NCI-H146 (cell line): ENCODE measurements at places on chromosomes 7 and 10.

GRCh38 chr10:95785942-95786669 lies 30.1 kb downstream of the ENTPD1 start:
- no peak for DNase-seq

DNA sequence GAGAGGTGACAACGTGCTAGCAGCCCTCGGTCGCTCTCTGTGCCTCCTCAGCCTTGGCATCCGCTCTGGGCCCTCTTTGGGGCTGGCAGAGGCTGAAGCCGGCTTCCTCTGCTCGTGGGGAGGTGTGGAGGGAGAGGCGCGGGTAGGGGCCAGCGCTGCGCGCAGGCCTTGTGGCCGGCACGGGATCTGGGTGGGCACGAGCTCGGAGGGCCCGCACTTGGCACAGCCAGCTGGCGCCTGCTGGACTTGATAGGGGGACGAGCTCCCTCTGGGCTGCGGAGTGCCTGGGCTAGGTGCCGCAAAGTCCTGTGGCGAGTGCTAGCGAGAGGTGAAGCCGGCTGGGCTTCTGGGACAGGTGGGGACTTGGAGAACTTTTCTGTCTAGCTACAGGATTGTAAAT lies 170.7 kb downstream of the EXOC4 start:
- no peak for DNase-seq

DNA sequence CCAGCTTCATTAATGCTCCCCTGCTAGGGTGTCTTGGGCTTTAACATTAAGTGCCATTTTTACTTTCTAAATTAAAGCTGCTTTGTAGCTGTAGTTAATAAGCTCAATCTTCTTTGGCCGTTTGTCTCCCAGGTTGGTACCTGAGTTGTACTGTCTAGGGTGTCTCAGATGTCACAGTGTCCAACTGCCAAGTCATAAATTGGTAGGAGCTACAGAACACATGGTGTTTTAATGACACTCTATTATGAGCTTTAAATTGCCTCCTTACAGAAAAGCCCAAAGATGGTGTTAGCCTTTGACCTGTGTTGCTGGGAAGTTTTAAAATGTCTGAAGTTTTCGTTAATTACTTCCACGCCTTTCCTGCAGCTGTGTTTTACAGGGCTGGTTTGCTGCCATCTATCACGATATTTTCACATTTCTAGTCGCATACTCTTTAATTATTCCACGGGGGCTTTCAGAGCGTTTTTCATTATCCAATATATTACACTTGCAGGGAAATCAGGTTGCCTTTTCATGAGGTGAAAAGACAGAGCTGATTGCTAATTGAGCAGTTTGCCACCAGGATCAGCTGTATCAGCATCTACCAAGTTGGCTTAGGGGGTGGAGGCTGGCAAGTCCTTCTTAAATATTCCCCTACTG lies 247.8 kb upstream of the PLPP4 start:
- DNase-seq, result no peak

- no peak for DNase-seq
These were observed 6.3 kb upstream of the IL2RA start for GRCh38 chr10:6068422-6068821.

DNA sequence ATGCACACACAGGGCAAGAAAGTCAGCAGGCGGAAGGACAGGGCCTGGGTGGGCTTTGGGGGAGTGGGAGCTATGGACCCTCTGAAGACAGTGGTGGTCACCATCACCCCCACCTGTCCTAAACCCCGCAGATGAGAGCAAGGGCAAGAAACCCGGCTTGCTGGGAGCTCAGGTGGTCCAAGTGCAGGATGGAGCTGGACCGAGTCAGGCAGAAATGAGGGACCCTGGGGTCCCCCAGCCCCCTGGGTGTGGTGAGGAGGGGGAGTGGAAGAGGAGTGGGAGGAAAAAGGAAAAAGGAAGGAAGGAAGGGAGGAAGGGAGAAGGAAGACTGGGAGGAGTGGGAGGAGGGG lies 54.8 kb downstream of the MICALL2 start:
- DNase-seq, result no peak

- no peak for DNase-seq
These were observed 715.0 kb upstream of the NRP1 start for GRCh38 chr10:34049469-34049868.

GRCh38 chr10:119346095-119346832 lies 138.9 kb downstream of the GRK5 start:
- DNase-seq, result no peak

DNA sequence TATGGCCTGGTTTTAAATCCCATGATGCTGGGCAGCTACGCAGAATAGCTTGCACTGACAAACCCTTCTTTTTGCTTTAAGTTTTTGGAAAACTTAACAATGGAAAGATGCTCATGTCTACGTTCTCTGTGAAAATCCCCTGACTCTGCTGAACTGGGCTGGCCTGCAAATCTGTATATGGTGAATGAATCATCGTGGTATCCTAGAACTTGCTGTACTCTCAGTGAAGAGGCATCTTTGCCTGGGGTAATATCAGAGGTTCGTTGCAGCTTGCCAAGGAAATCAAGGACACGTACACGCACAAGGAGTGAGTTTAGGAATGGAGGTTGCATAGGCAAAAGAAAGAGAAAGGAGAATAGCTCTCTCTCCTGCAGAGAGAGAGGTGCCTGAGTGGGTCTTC lies 382.0 kb upstream of the ADARB2 start:
- DNase-seq, result no peak

DNA sequence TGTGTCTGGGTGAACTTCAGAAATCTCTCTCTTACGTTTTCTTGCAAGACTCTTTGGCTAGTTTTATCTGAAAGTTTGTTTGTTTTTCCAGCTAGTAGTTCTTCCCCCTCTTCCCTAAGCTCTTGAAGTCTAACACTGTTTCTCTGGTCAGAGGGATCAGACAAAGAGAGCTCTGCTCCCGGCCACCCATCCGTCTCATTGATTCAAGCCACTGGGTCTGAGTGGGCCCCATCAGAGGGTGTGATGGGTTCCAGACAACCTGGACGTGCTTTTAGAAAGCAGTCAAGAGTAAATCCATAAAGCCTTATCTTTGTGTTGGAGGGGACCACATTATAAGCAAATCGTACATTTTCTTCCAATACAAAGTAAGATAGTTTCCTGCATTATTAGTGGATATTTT lies 242.6 kb upstream of the C7orf33 start:
- DNase-seq, result no peak

DNA sequence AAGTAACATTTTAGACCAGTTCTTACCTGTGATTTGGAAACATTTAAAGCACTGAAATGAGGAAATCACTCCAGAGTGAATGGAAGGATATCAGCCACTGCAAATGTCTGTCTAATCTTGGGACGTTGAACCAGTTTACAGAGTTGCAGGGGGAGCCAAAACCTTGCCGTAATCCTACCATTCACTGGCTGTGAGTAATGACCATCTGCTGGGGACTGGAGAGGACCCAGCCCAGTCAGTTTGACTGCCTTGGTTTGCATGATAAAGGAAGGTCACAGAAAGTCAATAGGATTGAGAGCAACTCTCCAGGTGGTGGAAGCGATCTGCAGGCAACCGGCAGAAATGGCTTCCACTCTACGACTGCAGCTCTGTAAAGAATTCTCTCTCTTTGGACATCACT lies 167.2 kb downstream of the AKR1D1 start:
- peak; percentile 84 for DNase-seq

DNA sequence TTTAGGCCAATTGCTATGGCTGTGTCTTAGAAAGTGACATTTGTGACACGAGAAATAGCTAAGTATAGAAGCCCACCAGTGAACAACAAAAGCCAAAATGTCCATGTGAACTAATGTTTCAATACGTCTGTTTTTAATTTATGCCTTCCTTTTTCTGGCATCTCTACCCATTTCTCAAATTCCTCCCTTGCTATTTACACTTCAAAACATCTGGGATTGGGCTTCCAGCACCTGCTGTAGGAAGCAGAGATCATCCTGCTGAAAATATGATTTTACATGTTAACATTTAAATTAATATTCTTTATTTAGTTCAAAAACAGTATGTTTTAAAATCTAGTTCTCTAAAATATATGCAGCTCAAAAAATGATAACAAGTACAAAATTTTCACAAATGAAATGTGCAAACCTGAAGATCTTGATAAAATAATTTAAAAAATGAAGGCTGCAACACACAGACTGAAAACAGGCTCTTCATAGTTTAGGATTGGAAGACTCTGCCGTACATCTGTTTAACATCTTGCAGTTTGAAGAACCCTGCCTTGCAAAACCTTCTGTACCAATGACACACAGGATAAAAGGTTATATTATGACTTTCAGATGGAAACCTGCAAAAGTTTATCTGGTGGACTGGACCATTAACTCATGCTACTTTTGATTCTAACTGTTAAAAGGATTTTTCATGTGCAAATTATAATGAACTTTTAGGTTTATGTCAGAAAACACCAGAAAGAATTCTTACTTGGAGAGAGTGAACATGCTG lies 408.4 kb downstream of the SUGCT start:
- DNase-seq, result no peak

DNA sequence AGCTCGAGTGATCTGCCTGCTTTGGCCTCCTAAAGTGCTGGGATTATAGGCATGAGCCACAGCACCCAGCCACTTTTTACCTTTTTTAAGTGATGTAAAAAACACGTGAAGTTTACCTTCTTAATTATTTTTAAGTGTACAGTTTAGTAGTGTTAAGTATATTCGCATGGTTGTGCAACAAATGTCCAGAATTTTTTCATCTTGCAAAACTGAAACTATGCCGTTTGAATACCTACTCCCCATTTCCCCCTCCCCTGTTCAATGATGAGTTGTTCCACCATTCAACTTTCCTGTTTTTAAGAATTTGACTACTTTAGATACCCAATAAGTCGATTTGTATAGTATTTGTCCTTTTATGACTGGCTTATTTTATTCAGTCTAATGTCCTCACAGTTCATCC lies 10.9 kb downstream of the NRBF2 start:
- no peak for DNase-seq

DNA sequence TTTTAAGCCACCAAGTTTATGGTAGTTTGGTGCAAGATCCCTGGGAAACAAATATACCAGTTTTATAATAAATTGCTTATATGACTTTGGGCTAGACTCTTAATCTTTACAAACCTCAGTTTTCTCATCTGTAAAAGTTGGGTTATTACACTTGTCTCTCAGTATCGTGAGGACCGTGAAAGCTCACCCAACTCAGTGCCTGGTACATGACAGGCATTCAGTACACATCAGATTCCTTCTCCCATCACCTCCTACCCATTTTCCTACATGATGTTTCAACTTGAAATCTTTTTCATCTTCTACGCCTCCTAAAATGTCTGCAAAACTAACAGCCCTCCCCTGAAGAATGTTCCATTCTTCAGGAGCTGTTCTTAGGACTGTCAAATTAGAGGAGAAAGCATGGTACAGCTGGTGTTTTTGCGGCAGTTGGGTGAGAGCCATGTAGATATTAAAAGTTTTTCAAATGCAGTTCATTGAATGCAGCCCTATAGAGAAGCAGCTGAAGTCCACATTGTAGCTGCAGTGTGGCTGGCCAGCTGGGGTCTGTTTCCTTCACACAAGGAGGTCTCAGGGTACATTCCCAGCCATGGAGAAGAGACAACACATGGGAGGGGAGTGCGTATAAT lies 812.8 kb downstream of the LRMDA start:
- DNase-seq, result no peak

- no peak for DNase-seq
These were observed 14.3 kb upstream of the LARP4B start for GRCh38 chr10:945778-946177.

GRCh38 chr7:104983076-104983577 lies 30.9 kb upstream of the KMT2E start:
- DNase-seq, result peak; percentile 73

GRCh38 chr10:6095810-6096570 lies 7.2 kb downstream of the RBM17 start:
- DNase-seq, result no peak

DNA sequence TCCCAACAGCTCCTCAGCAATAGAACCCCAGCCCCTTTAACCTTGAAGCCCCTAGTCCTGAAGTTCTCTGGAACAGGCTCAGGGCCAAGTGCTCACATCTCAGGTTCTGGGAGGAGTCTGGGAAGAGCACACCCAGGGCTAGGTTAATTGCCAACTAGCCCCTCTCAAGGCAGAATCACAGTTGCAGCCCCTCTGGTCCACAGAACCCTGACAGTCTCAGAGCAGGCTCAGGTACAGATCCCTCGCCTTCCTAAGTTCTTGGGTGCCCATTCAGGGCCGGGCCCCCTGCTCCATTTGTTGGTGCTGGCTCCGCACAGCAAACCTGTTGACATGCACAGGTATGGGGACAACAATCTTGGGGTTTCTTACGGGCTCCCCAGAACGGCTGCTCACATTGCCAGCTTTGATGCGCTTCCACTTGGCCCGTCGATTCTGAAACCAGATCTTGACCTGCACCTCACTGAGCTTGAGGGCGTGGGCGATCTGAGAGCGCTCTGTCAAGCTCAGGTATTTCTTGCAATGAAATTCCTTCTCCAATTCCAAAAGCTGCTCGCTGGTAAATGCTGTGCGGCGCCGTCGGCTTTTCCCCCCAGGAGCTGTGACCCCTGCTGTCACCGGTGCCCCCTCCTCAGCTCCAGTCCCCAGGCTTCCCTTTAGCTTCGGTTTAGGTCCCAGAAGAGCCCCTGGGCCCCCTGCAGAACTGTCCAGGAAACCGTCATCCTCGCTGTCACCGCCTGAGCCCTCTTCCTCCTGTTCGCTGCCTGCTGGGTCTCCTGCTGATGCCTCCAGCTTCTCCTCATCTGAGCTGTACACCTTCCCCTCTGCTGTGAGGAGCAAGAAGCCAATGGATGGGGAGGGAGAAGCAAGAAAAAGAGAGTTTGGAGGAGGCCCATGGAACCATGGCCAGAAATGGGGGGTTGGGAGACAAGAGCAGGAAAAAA lies 18.9 kb downstream of the GBX1 start:
- no peak for DNase-seq

- no peak for DNase-seq
These were observed 135.5 kb downstream of the USP6NL start for GRCh38 chr10:11475831-11476434.

- DNase-seq, result no peak
These were observed 1.5 kb downstream of the PVRIG start for GRCh38 chr7:100221231-100221718.

DNA sequence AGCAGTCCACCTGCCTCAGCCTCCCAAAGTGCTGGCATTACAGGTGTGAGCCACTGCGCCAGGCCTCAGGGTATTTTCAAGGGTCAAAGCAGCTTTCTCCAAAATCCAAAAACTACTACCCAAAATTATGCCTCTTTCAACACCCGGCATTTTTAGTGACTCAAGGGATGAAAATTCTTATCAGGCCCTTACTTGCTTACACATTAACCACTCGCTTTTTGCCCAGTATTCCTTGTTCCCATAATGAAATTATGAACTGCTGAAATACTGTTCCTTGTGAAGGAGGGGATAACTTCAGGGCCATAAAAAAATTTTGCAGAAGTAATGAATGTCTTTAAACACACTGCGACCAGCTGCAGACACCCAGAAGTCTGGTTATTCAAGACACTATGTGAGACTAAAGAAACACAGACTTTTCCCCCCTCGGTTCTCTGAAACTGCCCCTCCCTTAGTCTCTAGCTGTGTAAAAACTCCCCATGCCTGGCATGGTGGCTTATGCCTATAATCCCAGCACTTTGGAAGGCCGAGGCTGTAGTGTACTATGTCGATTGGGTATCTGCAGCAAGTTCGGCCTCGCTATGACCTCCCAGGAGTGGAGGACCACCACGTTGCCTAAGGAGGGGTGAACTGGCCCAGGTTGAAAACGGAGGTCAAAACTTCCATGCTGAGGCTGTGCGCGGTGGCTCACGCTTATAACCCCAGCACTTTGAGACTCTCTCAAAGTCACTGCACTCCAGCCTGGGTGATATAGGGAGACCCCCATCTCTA lies 12.0 kb downstream of the FXYD4 start:
- DNase-seq, result no peak
